ENCODE measurements at places on chromosomes 2 and 18.

DNA sequence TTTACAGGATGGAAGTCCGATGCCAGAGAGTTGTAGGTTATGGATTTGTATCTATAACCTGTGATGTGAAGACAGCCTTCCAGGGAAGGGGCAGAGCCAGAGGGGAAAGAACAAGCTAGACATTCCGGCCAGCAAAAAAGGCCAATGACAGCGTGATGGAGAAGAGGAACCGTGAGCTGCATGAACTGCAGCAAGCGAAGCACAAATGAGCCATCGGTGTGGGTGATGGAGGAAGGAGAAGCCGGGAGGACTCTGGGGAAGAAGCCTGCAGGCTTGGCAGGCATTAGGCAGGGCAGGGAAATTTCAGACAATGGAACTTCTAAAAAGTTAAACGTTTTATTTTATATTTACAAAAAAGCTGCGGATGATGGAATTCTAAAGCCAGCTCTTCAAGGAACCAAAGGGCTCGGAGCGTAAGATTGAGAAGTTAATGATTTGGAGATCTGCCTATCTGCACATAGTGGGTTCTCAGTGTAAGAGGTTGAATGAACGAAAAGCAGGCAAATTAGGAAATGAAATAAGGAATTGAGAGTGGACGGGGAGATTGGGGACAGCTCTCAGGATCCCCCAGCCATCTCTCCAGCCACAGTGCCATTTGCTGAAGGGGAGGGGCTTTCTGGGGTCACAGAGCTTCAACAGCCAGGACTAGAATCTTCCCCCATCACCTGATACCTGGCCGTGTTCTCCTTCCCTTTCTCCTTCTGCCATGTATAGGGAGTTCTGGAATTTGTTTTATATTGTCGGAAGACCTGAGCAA lies 28.4 kb downstream of the NGEF start:
- no peak for DNase-seq

DNA sequence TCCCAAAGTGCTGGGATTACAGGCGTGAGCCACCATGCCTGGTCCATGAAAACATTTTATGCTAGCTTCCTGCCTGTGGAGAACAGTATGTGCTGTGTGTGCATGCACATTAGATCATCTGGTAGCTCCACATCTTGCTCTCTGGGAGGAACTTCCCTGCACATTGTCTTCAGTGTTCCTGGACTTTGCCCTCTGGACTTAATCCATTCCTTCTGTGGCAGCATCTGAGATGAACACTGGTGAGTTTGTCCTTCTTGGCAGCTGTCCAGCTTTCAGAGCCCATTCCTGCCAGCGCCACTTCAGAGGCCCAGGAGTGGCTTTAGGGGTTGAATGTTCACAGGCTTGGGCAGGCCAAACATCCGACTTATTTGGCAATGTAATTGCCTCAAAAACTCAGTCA lies 65.2 kb downstream of the POU3F3 start:
- peak; percentile 42 for DNase-seq

DNA sequence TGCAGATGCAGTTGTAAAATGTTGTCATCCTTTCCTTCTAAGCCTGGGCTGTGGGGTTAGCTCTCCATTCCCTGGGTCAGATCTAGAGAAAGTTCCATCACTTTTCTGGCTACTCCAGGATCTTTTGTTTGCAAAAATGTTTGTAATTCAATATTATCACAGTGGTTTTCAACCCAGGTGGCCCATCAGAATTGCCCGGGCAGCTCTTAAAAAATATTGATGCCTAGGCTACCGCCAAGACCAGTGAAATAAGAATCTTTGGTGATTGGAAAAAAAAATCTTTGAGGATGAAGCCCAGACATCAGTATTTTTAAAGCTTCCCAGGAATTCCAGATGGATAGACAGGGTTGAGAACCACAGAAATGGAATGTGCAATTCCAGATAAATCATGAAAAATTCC lies 232.5 kb upstream of the SPRED2 start:
- no peak for DNase-seq

DNA sequence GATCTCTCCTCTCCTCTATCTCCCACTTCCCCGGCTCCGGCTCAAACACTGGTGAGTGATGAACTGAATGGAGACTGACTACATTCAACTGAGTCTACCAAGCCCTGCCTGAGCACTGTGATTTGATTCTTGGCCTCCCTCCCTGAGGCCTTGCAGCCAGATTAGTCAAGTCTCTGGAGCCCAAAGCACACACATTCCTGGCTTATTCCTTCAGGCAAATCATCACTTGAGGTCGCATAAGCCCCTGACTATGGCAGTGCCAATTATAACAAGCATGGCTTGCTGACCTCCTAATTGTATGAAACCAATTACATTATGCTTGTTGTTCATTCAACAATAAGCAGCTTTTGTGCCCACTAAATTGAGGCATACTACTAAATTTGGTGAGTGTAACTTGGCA lies 34.6 kb downstream of the EFEMP1 start:
- DNase-seq: no peak

- DNase-seq: peak; percentile 7
Measured at GRCh38 chr2:201357221-201357620, at the start of gene FLACC1. Gene FLACC1 (minus strand): TSS chr2:201357345. CDS start chr2:201351404, 5,941 bp downstream.

DNA sequence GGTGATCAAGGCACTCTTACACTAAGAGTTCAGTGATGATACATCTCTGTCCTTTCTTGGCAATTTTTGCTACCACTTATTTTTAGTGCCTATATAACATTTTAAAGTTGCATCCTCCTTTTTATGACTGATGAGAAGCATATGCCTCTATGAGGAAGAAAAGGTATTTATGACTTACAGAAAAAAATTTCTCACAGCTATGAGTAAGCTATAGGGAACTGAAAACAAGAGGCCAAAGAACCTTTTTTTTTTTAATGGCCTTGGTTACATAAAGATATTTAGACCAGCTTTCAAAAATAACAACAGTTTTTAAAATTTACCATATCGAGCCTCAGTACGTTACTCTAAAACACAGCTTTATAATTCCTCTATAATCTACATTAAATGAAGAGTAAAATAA lies 21.3 kb downstream of the MBD5 start:
- no peak for DNase-seq

GRCh38 chr2:241620419-241620769 lies 16.6 kb downstream of the THAP4 start:
- no peak for DNase-seq

DNA sequence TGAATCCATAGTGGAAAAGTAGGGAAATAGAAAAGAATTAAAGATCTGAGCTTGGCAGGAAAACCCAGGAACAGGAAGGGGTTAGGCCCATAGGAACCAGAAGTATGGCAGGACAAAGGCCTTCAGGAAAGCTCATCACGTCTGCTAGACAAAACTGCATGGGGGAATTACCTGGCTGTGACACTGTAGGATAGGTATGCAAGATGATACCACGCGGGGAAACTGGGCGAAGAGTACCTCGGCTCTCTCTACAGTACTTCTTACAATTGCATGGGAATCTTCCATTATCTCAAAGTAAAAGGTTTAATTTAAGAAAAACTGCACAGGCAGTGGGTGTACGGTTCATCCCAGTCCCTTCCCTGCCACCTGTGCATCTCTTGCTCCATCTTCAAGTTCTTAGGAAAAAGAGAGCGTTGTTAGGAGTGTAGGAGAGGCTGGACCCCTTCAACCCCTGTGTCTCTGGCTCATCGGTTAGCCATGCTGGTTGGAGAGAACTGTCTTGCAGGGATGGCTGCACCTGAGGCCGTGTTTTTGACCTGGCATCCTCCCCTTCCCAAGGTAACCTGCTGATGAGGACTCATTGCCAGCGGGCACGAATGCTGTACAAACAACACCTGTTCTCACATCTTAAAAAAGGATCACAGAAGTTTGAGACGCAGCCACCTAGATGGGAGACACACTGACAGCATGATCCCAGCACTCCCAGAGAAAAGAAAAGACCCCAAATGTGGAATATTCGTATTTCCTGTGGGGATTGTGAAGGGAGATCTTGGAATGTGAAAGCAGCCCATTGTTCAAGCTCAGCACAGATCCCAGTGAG lies 120.5 kb upstream of the COPS8 start:
- DNase-seq: no peak

GRCh38 chr2:238259061-238260020 lies 19.5 kb upstream of the HES6 start:
- DNase-seq: peak; percentile 28

- no peak for DNase-seq
Measured at GRCh38 chr2:221857719-221858118, 285.6 kb upstream of the EPHA4 start.

- no peak for DNase-seq
Measured at GRCh38 chr18:42477267-42477666, 522.2 kb downstream of the PIK3C3 start.

- no peak for DNase-seq
Measured at GRCh38 chr2:202201220-202202160, 36.9 kb downstream of the SUMO1 start.

DNA sequence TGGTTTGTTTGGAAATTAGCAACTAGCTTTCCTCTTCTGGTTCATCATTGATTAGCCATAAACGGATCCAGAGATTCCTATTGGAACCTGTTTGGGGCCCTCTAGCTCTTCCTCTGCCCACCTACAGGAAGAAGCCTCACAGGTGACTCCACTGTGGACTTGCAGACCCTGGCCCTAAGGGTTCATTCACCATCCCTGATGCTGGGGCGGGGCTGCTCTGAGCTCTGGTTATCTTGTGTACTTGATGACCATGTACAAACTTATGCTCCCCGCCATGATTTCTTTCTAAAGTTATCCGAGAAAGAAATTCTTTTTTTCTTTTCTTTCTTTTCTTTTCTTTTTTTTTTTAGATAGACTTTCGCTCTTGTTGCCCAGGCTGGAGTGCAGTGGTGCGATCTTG lies 33.9 kb upstream of the INHBB start:
- no peak for DNase-seq

DNA sequence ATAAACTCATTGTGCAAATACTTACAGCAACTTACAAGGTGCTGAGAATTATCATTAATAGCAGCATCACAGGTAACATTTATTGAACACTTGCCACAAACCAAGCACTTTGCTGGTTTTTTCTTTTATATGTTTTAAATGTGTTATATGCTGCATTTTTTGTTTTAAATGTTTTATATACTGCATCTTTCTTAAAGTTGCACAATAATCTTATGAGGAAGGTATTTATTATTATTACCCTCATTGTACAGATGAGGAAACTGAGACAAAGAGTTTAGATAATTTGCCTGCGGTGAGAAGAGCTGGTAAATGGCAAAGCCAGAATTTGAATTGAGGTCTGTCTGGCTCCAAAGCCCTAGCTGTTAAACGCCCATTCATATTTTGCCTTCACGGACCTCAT lies 52.2 kb upstream of the RIOK3 start:
- DNase-seq: no peak

- DNase-seq: peak; percentile 62
Measured at GRCh38 chr2:4908461-4908860, 783.7 kb upstream of the SOX11 start.

Data from NCI-H510A (cell line).